ENCODE measurements at places on chromosomes 16 and 17. TPM values are rescaled to one million over a fixed set of nuclear protein-coding genes. Genes with fewer than 3 reads are reported as not detected.

DNA sequence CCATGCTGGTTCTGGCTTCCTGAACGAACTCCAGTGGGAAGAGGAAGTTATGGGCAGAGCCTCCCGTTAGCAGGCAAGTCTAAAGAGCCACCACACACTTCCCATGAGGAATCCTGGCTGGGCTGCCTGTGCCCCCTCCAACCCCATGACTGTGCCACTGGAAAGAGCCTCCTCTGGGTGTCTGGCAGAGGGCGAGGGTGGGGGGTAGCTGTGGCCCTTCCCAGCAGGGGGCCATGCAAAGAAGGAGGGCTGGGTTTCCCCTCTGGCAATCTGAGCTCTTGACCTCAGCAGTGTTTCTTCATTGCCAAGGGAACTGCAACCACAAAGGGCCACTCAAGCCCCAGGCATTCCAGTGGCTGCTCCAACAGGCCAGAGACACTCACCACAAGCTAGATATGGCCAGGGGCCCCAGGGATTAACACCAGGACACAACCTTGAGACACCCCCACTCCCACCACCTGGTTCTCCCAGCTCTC, 1.7 kb upstream of the RRAD start:
- peak; percentile 24 for DNase-seq

- DNase-seq = no peak
Measured at GRCh38 chr16:20826039-20826566, 19.8 kb downstream of the REXO5 start.

DNA sequence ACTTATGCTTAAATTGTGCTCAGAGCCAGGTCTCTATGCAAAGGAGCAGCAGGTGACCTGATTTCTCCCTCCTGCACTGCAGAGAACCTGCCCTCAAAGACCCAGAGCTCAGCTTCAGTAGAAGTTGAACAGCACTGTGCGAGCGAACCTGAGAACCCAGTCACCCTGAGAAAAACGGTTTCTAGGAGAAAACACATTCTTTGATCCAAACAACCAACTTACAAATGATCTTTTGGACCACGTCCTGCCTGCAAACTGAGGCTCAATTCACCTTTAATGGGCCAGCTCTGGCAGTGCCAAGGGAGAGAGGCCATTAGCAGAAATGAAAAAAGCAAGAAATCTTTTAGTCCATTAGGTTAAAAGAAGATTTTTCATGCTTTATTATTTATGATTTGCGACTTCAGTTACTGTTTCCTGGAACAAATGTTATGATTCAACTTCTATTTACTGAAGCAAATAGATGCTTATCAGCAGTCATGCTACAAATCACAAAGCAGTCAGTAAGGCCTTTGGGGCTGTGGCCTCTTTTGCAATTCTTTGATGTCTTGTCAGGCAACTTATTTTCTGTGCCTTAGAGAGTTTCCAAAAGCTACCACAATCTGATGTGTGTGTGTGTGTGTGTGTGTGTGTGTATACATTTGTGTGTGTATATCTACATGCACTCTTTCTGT, 65.7 kb upstream of the LRRC37A3 start:
- DNase-seq = no peak

DNA sequence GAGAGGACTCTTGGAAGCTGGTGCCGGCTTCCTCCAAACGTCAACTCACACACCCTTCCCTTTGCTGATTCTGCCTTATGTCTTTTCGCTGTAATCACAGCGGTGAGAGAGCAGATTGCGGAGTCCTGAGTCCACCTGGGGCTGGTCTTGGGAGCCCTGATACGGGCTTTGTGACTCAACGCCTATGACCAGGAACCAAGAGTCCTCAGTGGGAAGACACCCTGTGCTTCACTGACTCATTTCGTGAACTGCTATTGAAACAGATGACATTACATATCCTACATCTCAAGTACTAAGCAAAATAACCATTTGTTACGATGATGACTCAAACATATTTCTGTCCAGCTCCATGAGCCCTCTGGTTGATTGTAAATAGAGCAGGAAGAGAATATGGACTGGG, 90.7 kb upstream of the CREBBP start:
- DNase-seq = no peak

PRAC1 gene
- 35.2 TPM for total RNA-seq

TLE7 gene
- total RNA-seq = 0.62 TPM

OSGIN1 gene
- 1.7 TPM for total RNA-seq
